Nephron progenitor cell (in vitro differentiated cells): ENCODE measurements at places on chromosomes 6 and 20.

GRCh38 chr6:168876956-168877355 lies 376.7 kb downstream of the THBS2 start:
- peak; percentile 23 for DNase-seq

DNA sequence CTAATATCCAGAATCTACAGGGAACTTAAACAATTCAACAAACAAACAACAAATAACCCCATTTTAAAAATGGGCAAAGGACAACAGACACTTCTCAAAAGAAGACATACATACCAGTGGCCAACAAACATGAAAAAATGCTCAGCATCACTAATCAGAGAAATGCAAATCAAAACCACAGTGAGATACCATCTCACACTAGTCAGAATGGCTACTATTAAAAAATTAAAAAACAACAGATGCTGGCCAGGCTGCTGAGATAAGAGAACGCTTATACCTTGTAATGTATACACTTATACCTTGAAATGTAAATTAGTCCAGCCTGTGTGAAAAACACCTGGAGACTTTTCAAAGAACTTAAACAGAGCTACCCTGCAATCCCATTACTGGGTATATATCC lies 166.8 kb downstream of the IBTK start:
- no peak for DNase-seq

GRCh38 chr6:160767647-160768019 lies 65.6 kb downstream of the PLG start:
- no peak for DNase-seq

- DNase-seq: peak; percentile 18
Observed at GRCh38 chr20:47713878-47714450, 71.3 kb downstream of the SULF2 start.

GRCh38 chr6:104603108-104603745 lies 256.5 kb downstream of the HACE1 start:
- no peak for DNase-seq

DNA sequence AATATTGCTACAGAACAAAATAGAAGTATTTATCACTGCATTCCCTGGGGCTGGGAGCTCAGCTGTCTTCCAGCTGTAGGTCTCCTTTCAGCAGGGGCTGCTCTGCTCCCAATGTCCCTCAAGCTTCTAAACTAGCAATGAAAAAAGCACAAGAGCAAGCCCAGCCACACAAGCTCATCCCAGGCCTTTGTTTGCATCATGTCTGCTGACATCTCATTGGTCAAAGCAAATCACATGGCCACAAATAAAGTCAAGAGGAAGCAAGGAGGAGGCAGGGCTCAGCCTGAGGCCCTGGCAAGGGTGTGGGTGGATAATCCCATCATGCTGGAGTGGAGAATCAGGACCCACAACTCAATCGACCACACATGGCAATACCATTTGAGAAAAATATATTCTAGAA lies 2.2 kb upstream of the BFSP1 start:
- no peak for DNase-seq

DNA sequence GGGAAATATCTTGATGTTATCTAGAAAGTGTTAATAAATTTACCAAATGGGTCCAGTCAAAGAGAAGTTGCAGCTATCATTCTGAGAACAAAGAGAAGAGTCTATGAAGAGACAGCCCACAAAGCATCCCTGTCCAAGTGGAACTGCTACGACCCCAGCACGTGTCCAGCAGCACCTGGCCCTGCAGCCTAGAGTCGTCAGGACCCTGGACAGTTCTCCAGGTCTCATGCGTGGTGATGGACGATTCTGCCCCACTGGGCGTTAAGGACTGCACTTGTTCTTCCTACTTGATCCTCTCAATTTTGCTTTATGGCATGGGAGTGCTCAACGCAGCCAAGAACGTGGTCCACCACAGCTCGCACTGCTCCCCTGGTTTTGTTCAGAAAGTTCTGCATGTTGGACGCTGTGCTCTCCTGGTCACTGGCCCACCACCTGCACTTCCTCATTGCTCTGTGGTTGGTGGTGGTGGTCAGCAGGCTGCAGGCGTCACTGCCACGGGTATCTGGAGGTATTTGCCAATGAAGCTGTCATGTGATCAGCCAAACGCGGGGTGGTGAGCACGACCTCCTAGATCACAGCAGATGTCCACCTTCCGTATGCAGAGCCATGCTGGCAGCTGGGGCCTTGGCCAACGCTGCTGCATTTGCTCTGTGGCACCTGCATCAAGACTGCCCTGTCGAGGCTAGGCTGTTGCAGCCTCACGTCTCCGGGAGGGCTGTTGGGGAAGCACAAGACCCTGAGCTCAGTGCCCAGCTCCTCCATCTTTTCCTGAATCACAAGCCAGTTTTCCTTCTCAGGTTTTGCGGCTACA lies 356.4 kb downstream of the CDH4 start:
- DNase-seq: peak; percentile 85

DNA sequence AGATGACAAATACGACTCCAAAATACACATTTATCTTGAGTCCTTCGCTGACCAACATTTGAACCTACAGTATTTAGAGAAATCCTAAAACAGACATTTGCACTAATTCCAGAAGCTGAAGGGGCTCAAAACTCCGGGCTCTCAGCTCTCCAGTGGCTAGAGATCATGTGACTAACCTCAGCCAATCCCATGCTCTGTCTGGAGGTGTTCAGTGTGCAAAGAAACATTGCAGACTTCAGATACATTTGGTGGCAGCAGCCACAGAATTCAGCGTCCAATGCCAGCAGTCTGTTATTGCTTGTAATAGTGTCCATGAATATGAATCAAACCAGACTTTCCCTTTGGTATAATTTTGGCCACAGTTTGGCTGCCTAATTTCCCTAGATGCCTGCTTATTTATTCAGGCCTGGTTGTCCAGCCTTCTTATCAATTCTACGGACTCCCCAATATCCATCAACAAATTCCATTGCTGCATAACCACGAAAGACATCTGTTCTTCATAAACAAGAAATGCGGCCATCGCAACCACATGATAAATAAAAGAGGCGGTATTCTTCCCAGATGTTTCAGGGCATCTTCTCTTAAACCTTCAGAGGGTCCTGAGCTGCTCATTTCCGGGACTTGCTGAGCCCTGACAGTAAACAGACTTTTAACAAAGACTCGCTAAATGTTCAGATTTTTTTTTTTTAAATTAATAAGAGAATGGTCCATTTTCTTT lies 14.5 kb upstream of the CYP24A1 start:
- no peak for DNase-seq

- no peak for DNase-seq
Observed at GRCh38 chr20:33522256-33522820, 32.4 kb downstream of the CBFA2T2 start.

- DNase-seq: no peak
Observed at GRCh38 chr6:41446907-41447545, 99.2 kb upstream of the FOXP4 start.
